ENCODE measurements at places on chromosomes 3 and 15.

DNA sequence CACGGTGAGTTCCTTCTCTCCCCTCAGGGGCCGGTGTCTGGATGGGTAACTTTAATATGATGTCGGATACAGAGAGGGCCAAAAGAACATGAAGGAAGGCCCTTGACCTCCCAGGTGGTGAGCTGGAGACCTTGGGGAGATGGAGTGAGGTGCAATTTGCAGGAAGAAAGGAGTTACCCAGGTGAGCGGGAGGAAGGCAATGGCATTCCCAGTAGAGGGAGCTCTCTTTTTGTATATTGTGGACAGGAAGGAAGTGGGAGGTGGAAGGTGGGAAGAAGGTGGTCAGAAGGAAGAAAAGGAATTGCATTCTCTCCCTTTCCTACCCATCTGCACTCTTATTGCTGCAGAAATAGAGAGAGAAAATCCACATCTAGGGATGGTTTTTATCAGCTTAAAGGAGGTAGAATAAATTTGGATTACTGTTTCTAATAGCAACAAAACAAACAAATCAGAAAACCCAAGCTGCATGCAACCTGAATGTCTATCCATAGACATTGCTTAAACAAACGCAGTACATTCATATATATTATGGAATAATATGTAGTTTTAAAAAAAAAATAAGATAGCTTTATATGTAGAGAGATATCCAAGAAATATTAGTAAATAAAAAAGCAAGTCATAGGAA is 169.0 kb upstream of the TSC22D2 start:
- ATAC-seq: no peak
- H3K36me3 ChIP-seq: no peaks in the 10 kb centered on the region
- H3K4me3 ChIP-seq: no peak overlapping the region
- H3K27me3 ChIP-seq: peaks cover 8% of the 10 kb centered on the region
- H3K4me1 ChIP-seq: no peaks in the 10 kb centered on the region

DNA sequence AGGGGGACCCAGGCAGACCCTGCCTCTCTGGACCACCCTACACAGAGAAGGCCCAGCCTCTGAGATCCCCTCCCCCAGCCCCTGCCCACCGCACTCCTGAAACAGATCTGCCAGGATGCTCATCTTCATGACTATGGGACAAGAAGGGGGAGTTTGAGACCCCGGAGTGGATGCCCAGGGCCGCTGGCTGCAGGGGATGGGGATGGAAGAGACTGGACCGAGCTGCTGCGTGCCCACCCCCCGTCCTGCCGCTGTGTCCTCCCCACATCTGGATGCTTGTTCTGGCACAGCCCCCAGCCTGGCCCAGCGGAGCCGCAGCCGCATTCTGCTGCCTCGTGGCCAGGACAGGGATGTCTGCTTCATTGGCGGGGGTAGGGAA is 30.3 kb upstream of the SEMA3F start:
- no peak overlapping the region for H3K27ac ChIP-seq
- no peaks in the 10 kb centered on the region for H3K4me1 ChIP-seq
- no peaks in the 10 kb centered on the region for H3K27me3 ChIP-seq
- H3K36me3 ChIP-seq: peaks cover 7% of the 10 kb centered on the region
- no peak overlapping the region for H3K4me3 ChIP-seq

DNA sequence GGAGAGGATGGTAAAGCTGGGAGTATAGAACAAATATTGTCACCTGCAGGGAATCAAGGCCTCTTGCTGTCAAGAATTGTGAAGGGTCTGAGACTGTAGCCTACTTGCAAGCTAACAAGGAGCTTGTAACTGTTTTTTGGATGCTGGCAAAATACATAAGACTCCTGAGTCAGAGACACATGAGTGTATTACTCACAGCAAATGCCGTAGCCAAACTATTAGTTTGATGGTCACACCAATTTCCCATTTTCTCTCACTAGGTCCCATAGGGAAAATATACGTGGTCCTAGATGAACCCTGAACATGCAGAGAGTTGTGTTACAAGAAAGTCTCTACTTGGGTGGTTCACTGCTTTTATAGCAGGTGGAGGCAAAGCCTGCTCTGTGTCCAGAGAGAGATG is 44.7 kb upstream of the LIPC start:
- no peak overlapping the region for H3K27ac ChIP-seq
- no peaks in the 10 kb centered on the region for H3K36me3 ChIP-seq
- H3K4me3 ChIP-seq: no peak overlapping the region

- H3K27ac ChIP-seq: no peak overlapping the region
- H3K4me3 ChIP-seq: no peak overlapping the region
- H3K36me3 ChIP-seq: no peaks in the 10 kb centered on the region
- H3K4me1 ChIP-seq: no peaks in the 10 kb centered on the region
- no peak for ATAC-seq
- peaks cover 17% of the 10 kb centered on the region for H3K27me3 ChIP-seq
These were observed 22.9 kb downstream of the PRR20G start for GRCh38 chr3:127264794-127265514.

DNA sequence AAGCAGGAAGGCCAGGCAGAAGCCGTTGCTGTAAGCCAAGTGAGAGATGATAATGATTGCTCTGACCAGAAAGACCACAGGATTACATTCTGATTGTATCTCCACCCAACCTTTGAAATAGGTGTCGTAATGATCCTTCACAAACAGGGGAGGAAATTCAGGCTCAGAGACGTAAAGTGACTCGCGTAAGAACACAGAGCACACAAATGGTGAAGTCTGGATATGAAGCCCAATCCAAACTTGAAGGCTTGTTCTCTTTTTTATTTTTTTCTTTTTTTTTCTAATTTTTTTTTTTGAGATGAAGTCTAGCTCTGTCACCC is 25.3 kb upstream of the PIAS1 start:
- no peaks in the 10 kb centered on the region for H3K4me1 ChIP-seq
- no peak overlapping the region for H3K4me3 ChIP-seq
- H3K36me3 ChIP-seq: no peaks in the 10 kb centered on the region
- no peak for ATAC-seq
- H3K27ac ChIP-seq: no peak overlapping the region
- peaks cover 13% of the 10 kb centered on the region for H3K27me3 ChIP-seq

GRCh38 chr3:113264283-113265131 is 53.1 kb downstream of the BOC start:
- no peaks in the 10 kb centered on the region for H3K4me1 ChIP-seq
- peaks cover 16% of the 10 kb centered on the region for H3K27me3 ChIP-seq
- no peak overlapping the region for H3K4me3 ChIP-seq
- no peak overlapping the region for H3K27ac ChIP-seq
- no peaks in the 10 kb centered on the region for H3K36me3 ChIP-seq

GRCh38 chr3:52432691-52433141 is 12.2 kb downstream of the SEMA3G start:
- H3K27me3 ChIP-seq: no peaks in the 10 kb centered on the region
- no peak for ATAC-seq
- peaks cover 8% of the 10 kb centered on the region for H3K4me1 ChIP-seq
- peak overlapping the region; percentile 69 for H3K27ac ChIP-seq
- no peaks in the 10 kb centered on the region for H3K36me3 ChIP-seq

DNA sequence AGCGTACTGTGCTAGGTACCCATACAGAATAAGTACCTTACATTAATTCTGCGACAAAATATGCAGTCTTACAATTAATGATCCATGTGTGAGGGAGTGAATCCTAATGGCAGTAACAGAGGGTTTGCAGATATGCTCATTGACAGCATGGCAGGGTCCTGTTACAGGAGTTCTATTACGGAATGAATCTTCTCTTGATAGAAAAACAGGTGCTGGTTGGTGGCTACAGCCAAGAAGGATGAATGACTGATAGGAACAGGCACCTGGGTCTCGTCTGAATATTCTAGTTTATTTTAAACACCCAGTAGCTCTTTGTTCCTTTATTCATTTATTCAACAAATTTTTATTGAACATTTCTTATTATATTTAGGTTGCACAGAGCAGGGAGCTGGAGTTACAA is 22.8 kb downstream of the PGBD4 start:
- H3K27ac ChIP-seq: no peak overlapping the region
- no peak overlapping the region for H3K4me3 ChIP-seq
- peaks cover 4% of the 10 kb centered on the region for H3K27me3 ChIP-seq
- no peak for ATAC-seq

GRCh38 chr3:111244760-111245159 is 173.1 kb downstream of the NECTIN3 start:
- H3K4me3 ChIP-seq: no peak overlapping the region
- peaks cover 2% of the 10 kb centered on the region for H3K4me1 ChIP-seq
- no peaks in the 10 kb centered on the region for H3K27me3 ChIP-seq
- H3K27ac ChIP-seq: no peak overlapping the region
- no peaks in the 10 kb centered on the region for H3K36me3 ChIP-seq

- no peak overlapping the region for H3K4me3 ChIP-seq
- ATAC-seq: peak; percentile 46
- peaks cover 12% of the 10 kb centered on the region for H3K4me1 ChIP-seq
- no peak overlapping the region for H3K27ac ChIP-seq
These were observed 19.6 kb downstream of the PPARG start for GRCh38 chr3:12308517-12308916.

DNA sequence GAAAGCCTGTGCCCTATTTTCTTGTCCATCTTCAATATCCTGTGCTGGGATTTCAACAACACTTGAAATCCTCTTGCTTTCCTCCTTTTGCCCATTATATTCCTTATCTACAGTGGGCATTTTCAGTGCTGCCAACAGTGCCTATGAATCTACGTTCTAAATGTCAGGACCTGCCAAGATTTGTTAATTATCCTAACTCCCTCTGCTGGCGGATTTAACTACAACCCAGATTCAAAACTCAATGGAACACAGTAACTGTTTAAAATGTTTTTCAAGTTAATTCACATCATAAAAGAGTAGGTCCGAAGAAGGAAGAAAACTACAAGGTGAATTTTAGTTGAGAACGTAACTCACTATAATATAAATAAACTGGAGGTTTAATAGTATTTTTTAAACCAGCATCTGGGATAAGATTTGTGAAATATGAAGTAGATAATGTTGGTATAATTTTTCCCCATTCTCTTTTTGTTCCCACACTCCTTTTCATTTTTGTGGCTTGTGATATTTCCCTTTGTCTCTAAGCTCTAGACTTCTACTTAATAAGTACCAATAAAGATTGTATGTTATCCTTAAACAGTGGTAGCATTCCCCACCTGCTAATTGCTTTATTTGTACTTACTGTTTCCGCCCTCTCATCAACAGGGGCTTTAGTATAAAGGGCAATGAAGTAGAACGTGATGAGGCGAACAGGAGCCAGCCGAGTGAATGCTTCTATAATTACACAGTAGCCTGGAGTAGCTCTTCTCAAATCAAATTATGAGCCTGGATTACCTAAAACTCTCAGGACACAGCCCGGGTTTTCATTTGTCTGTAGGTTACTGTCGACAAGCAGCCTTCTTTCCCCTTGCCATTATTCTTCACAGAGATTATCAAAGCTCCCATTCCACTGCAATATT is 302.5 kb upstream of the ATP11B start:
- H3K4me3 ChIP-seq: no peak overlapping the region
- no peaks in the 10 kb centered on the region for H3K4me1 ChIP-seq
- no peak for ATAC-seq
- peaks cover 6% of the 10 kb centered on the region for H3K27me3 ChIP-seq

DNA sequence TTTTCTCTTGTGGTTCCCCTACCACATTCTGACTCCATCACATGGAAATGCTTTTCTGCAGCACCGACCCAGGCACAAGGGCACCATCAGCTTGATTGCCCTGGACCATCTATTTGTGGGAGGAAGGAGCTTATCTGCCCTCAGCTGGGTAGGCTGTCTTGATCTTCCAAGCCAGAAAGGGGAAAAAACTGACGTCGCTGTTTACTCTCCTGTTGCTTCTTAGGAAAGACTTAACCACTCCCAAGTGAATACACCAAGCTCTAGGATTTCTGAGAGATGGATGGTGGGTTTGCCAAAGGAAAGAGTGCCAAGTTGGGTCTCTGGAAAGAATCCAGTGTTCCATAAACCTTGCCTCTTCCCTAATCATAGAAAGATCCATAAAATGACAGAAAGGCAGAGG is 4.0 kb downstream of the TNFAIP8L3 start:
- no peaks in the 10 kb centered on the region for H3K4me1 ChIP-seq
- no peaks in the 10 kb centered on the region for H3K36me3 ChIP-seq
- no peak overlapping the region for H3K27ac ChIP-seq
- ATAC-seq: no peak
- H3K4me3 ChIP-seq: no peak overlapping the region

DNA sequence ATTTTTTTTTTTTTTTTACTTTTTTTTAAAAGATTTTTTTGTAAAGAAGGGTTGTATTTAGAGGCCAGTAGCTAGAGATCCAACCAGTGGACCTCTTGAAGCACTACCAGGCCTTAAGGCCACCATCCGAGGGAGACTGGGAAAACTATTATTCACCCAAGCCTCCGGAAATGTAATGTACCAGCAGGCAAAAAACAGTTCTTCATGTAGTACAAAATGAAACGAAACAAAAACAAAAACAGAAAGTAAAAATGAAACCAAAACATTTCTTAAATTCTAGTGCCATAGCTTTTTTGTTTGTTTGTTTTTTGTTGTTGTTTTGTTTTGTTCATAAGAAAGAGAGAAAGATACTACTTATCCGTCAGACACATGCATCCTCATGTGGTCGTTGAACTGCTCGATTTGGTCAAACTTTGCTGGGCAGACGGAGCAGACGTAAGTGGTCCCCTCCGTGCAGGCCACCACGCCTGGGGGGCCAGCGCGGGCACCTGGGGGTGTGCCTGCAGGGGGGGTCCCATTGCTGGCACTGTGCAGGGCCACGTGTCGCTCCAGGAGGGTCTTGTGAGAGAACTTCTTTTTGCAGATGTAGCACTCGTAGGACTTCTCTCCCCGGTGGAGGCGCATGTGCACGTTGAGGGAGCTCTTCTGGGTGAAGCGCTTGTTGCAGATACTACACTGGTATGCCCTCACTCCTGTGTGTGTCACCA is 45.0 kb downstream of the TIGIT start:
- H3K27ac ChIP-seq: peak overlapping the region; percentile 86
- peaks cover 34% of the 10 kb centered on the region for H3K4me1 ChIP-seq
- H3K27me3 ChIP-seq: no peaks in the 10 kb centered on the region

DNA sequence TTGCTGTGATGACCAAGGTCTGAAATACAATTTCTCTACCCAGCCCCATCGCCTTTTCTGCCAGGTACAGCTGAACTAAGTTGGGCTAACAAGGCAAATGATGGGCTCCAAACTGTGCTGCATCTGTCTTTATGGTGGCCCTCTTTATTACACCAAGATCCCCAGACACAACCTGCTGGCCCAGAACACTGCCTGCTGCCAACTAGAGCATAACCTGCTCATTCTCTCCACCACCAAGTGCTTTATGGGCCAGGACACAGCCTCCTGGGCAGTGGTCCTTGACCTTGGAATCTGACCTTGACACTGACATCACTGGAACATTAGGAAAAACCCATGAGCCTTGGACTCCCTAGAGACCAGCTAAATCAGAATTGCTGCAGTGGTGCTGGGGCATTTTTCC is 3.3 kb downstream of the LINS1 start:
- H3K27ac ChIP-seq: no peak overlapping the region
- peaks cover 42% of the 10 kb centered on the region for H3K4me1 ChIP-seq
- no peak overlapping the region for H3K4me3 ChIP-seq
- ATAC-seq: no peak

GRCh38 chr3:17986348-17986816 is 244.0 kb upstream of the TBC1D5 start:
- no peak overlapping the region for H3K4me3 ChIP-seq
- H3K27ac ChIP-seq: no peak overlapping the region
- peaks cover 10% of the 10 kb centered on the region for H3K27me3 ChIP-seq
- ATAC-seq: no peak
- H3K36me3 ChIP-seq: no peaks in the 10 kb centered on the region

GRCh38 chr3:30747771-30748281 is 141.4 kb downstream of the TGFBR2 start:
- no peak overlapping the region for H3K4me3 ChIP-seq
- ATAC-seq: no peak
- H3K4me1 ChIP-seq: peaks cover 13% of the 10 kb centered on the region
- H3K27ac ChIP-seq: no peak overlapping the region

GRCh38 chr3:101695779-101696372 is 9.4 kb upstream of the RPL24 start:
- H3K36me3 ChIP-seq: no peaks in the 10 kb centered on the region
- no peak for ATAC-seq
- H3K27ac ChIP-seq: no peak overlapping the region
- H3K4me1 ChIP-seq: peaks cover 3% of the 10 kb centered on the region
- H3K27me3 ChIP-seq: no peaks in the 10 kb centered on the region

All from activated T-helper 17 cell treated with anti-CD3 and anti-CD28 coated beads, Interleukin-2, amount 50 U/mL, for 72 hours (primary cell).